H9 (cell line): ENCODE measurements at places on chromosomes 5 and 9. TPM values are rescaled to one million over a fixed set of nuclear protein-coding genes. Genes with fewer than 3 reads are reported as not detected.

DNA sequence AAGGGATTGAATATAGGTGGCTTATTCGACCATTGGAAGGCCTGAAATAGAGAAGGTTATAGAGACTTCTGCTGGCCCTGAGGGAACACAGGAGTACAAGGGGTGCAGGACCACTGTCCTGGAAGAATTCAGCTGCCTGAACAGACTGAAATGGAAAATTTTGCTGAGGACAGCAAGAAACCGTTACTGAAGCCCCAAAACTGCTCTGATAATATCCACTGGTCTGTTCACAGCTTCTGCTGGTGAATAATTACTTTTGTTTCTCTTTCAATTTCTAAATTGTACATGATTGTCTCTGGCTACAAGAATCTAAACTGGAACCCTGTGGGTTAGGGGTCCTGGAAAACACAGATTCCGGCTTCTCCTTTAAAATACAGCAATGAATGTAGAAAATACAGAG, 218.5 kb upstream of the CDH12 start:
- H3K27me3 ChIP-seq, result no peaks in the 10 kb centered on the region
- H3K4me1 ChIP-seq, result no peaks in the 10 kb centered on the region
- H3K4me3 ChIP-seq, result no peak overlapping the region
- H3K27ac ChIP-seq, result no peak overlapping the region
- no peaks in the 10 kb centered on the region for H3K36me3 ChIP-seq
- DNase-seq, result no peak

DNA sequence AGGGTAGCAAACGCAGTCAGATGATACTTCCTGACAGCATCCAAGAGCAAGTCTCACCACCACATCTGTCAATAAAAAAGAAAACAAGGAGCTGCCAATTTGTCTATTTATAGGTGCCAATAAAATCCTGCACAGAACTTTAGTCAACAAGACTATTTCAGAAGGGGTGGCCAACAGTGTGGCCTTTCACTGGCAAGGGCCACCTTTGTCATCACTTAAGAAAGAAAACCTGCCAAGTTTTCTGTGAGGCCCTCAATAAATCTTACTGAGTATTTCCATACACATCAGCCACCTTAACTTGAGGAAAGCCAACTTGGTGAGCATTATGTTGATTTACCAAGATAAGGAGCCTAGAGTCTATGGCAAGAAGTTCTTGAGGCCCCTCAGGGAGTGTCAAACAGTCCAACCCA, 312.3 kb downstream of the ENC1 start:
- H3K4me3 ChIP-seq, result no peak overlapping the region
- no peak overlapping the region for H3K27ac ChIP-seq
- H3K4me1 ChIP-seq, result peaks cover 2% of the 10 kb centered on the region; the same call in 1 of the 2 replicates
- H3K36me3 ChIP-seq, result no peaks in the 10 kb centered on the region
- DNase-seq, result no peak

GRCh38 chr9:127886401-127886972, 9.0 kb upstream of the AK1 start:
- H3K4me3 ChIP-seq, result no peak overlapping the region
- H3K36me3 ChIP-seq, result peaks cover 7% of the 10 kb centered on the region; the same call in 2 of the 3 replicates
- no peaks in the 10 kb centered on the region for H3K4me1 ChIP-seq
- no peak for DNase-seq

- H3K27me3 ChIP-seq, result no peaks in the 10 kb centered on the region
- H3K36me3 ChIP-seq, result peaks cover 6% of the 10 kb centered on the region; the same call in 1 of the 2 replicates
- DNase-seq, result no peak
- no peaks in the 10 kb centered on the region for H3K4me1 ChIP-seq
- H3K27ac ChIP-seq, result no peak overlapping the region
Observed at GRCh38 chr5:95572016-95572415, 17.1 kb downstream of the ARSK start.

DNA sequence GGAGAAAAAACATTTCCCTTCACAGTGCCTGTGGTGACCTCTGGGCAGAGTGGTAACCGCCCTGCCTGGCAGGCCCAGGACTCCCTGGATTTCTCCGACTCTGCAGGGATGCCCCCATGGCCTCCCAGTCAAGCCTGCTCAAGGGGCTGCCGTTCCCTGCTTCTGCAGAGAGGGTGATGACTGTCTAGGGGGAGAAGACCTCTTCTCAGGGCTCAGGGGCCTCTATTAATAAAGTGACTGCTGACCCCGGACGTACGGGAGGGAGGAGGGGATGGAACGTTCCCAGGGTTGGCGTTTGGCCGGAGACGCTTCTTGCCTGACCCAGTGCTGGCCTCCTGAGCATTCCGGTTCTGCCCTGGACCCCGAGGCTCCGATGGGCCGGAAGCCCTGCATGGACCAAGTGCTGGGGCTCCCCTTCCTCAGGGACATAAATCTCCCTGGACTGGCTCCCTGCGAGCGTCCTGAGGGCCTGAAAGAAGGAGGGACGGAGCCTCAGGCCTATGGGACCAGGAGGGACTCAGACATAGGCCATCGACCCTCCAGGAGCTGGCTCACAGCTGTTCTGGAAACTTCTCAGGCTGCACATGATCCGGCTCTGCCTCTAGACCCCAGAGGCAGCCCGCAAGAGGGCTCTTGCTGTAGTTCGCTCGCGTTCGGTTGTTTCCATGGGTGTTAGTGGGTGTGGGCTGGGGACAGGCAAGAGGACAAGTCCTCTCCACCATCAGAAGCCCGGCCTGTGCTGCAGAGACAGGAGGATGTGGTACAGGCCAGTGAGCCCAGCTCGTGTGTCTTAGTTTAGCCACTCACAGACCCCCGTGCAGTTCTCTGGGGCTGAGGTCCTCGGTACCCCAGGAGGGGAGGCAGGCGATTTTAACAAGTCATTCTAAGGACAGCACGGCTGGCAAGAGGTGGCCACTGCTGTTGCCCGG, 8.1 kb upstream of the RNU6ATAC start:
- no peaks in the 10 kb centered on the region for H3K4me1 ChIP-seq
- no peaks in the 10 kb centered on the region for H3K27me3 ChIP-seq
- no peak overlapping the region for H3K27ac ChIP-seq
- no peak for DNase-seq

DNA sequence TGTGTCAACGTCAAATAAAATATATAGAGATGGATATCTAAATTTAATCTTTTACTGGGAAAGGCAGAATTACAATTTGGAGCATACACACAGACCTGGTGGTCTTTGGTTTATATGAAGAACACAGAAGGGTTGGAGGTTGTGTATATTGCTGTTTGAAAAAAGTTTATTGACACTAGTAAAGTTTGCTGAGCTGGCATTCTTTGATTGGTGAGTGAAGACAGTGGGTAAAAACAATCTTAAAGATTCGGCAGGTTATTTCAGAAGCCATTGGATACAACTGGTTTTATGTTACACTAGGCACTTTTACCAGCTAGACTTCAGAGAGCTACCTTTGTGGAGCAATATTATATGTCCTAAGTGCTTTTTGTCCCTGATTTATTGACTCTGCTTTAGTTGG, 27.2 kb downstream of the IZUMO3 start:
- no peaks in the 10 kb centered on the region for H3K27me3 ChIP-seq
- H3K27ac ChIP-seq, result no peak overlapping the region
- H3K4me1 ChIP-seq, result no peaks in the 10 kb centered on the region
- H3K4me3 ChIP-seq, result no peak overlapping the region

- no peaks in the 10 kb centered on the region for H3K27me3 ChIP-seq
- no peak overlapping the region for H3K4me3 ChIP-seq
- DNase-seq, result no peak
- no peaks in the 10 kb centered on the region for H3K4me1 ChIP-seq
Observed at GRCh38 chr5:14908172-14908571, 36.6 kb upstream of the ANKH start.

GRCh38 chr9:115777610-115778009, 376.0 kb upstream of the PAPPA start:
- peaks cover 3% of the 10 kb centered on the region for H3K36me3 ChIP-seq
- no peak for DNase-seq
- no peaks in the 10 kb centered on the region for H3K27me3 ChIP-seq
- H3K27ac ChIP-seq, result no peak overlapping the region

The COL5A1 gene
- total RNA-seq, result 8.6 and 9.5 TPM in 2 replicates

The CFAP77 gene
- 0.72 and 0.86 TPM in 2 replicates for total RNA-seq

The SLC46A2 gene
- total RNA-seq, result not detected in 2 replicates

The PCDHB7 gene
- 0.42 and 0.52 TPM in 2 replicates for total RNA-seq

The DIRAS2 gene
- not detected in 2 replicates for total RNA-seq

The TMEM252 gene
- total RNA-seq, result not detected in 2 replicates

The SAXO1 gene
- 0.09 TPM in 1 of 2 replicates, not detected in the other for total RNA-seq

The MRPS30 gene
- total RNA-seq, result 76.3 and 78.0 TPM in 2 replicates

The AGXT2 gene
- total RNA-seq, result not detected in 2 replicates

The IL7R gene
- not detected in 2 replicates for total RNA-seq
